NCI-H1436 treated with DMSO at 0.1 percent for 48 hours (cell line): ENCODE measurements at places on chromosomes 12 and 14.

DNA sequence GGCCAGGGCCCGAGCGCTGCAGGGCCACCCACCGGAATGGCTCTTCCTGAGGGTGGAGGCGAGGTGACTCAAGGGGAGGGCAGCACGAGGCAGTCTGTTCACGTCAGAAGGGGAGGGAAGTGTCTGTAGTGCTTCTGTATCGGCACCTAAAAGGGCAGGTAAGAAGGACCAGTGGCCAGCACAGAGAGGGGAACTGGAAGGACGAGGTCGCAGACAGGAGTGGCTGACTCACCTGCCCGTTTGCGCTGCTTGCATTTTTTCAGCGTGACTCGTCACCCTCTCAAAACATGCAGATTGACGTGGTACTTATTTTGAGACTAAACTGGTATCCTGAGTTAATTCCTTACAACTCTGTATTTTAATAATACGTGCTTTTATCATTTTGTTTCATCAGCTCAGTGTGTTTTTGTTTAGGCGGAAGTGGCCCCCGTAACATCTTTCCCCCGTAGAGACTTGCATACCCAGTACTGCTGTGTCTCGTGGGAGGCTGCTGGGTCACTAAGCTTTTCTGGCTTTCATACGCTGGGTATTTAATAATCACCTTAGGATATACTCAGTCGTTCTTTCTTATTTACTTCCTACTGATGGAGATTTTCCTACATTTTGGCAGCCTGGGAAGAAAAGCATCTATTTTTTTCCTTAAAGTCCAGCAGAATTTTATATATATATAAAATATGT, 26.4 kb downstream of the SFSWAP start:
- no peak for DNase-seq

DNA sequence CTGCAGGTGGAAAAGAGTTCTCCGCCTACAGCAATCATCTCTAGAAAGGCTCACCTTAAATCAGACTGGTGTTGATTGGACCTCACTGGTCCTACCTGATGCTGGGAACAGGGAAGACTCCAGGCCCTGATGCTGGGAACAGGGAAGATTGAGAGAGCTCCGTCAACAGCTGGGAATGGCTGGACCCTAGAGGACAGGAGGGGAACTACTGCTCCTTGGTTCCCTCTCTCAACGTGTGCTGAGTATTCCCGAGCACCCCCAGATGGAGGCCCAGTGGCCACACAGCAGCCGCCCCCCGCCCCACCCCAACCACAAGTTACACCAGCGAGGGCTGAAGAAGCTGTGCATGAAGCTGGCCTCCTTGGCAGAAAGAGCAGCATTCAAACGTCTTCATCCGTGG, 240.3 kb downstream of the SLC15A4 start:
- no peak for DNase-seq

DNA sequence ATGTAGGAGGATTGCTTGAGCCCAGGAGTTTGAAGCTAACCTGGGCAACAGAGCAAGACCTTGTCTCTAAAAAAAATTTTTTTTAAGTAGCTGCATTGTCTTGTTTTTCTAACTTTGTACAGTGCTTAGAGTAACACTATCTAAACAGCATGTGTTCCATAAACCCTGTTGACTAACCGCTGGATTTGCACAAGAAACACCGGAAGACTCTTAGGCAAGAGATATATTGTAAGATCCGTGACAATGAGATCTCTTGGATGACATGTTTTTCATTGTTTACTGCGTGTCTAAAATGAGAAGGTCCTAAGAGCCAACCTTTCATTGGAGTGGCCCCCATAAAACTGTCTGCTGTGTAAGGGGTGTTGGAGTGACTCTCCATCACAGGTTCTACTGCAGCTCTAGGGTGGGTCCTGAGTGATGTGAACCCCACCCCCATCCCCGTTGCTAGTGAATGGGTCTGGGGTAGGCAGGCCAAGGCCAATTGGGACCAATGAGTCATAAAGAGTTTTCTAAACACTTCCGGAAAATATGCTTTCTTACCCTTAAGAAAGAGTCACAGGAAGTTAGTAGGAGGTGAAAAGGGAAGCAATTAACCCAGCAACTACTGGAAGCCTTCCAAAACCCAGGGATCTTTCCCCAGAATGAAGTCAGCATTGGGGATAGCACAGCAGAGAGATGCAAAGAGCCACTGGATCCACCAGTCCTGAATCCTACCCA, 24.3 kb upstream of the PCNX1 start:
- DNase-seq = no peak

DNA sequence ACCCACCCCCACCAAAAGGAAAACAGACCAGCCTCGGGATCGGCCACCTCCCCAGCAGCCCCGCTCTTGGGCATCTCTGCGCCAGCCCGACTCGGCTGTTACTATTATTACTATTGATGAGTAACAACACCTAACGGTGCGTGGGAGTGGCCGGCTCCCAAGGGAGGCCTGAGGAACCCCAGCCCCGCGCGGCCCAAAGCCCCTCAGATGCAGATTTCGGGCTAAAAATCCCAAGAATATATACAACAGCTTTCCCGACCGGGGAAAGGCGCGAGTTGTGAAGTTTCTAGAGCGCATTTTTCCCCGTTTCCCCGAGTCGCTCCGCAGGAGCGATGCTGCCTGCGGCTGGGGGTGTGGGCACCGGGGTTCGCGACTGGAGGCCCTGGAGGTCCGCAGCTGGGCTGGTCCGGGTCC, 565 bp downstream of the NT5DC3 start:
- DNase-seq = no peak
